ENCODE measurements at places on chromosomes 11 and 22. TPM values are rescaled to one million over a fixed set of nuclear protein-coding genes. Genes with fewer than 3 reads are reported as not detected.

The RTN4RL2 gene
- 0.67 TPM for total RNA-seq

The POTEH gene
- not detected for total RNA-seq

The BAD gene
- total RNA-seq: 69.5 TPM

The MORC2 gene
- total RNA-seq: 14.3 TPM

The SYT9 gene
- under 0.01 TPM for total RNA-seq

The CSKMT gene
- 8.0 TPM for total RNA-seq

The RIC3 gene
- not detected for total RNA-seq

The OR51E2 gene
- not detected for total RNA-seq

The MTMR2 gene
- 74.9 TPM for total RNA-seq

The SLC6A5 gene
- not detected for total RNA-seq

The MUC2 gene
- total RNA-seq: not detected
